CD4-positive, CD25-positive, alpha-beta regulatory T cell (primary cell): ENCODE measurements at places on chromosomes 7 and 10. TPM values are rescaled to one million over a fixed set of nuclear protein-coding genes. Genes with fewer than 3 reads are reported as not detected.
A peak's percentile ranks its signal among the peaks of the same experiment; 100 is the strongest.

The FGFBP3 gene
- 1.5 TPM for total RNA-seq

The TRA2A gene
- total RNA-seq, result 292 TPM

The CHN2 gene
- 1.7 TPM for total RNA-seq

The HABP2 gene
- not detected for total RNA-seq

The HUS1 gene
- total RNA-seq, result 68.1 TPM

The NPS gene
- total RNA-seq, result not detected

The MMRN2 gene
- 0.17 TPM for total RNA-seq

The TLL2 gene
- total RNA-seq, result not detected

The PRKG1 gene
- total RNA-seq, result 0.30 TPM

The ENO4 gene
- not detected for total RNA-seq

The ADRB1 gene
- total RNA-seq, result 0.17 TPM

GRCh38 chr10:65570143-65571010 lies 1355.5 kb upstream of the LRRTM3 start:
- no peaks in the 10 kb centered on the region for H3K4me1 ChIP-seq
- peak overlapping the region; percentile 46 for H3K4me3 ChIP-seq
- no peak for DNase-seq
- H3K27ac ChIP-seq, result no peak overlapping the region

- H3K27ac ChIP-seq, result no peak overlapping the region
- DNase-seq, result no peak
- peaks cover 11% of the 10 kb centered on the region for H3K27me3 ChIP-seq
- no peaks in the 10 kb centered on the region for H3K36me3 ChIP-seq
- H3K4me1 ChIP-seq, result no peaks in the 10 kb centered on the region
- H3K4me3 ChIP-seq, result no peak overlapping the region
Measured at GRCh38 chr10:21169271-21169670, 272.2 kb upstream of the NEBL start.

DNA sequence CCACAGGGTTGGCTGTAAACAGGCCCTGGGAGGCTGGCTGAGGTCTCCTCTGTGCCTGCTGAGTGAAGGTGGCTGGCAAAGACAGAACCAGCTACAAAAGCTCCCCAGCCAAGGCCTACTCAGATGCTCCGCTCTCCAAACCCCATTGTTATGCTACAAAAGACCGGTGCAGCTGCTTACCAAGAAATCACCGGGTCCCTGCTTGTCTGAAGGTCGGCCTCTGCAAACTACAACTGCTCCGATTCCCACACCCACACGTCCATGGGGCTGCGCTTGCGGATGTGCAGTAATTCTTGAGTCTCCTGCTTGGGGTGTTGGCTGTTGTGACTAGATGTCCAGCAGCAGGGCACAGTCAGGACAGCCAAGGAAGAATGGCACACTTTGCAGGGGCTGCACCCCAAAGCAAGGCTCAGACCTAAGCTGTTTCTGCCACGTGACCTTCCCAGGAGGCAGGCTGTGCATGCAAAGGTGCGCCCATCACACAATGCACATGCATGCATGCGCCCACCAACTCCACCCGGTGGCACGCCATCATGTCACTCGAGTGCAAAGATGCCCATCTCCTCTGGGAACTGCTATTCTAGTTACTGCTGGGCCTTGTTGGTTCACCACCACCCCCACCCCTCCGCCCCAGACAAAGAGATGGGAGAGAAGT lies 97.8 kb downstream of the OAT start:
- no peak for DNase-seq
- no peaks in the 10 kb centered on the region for H3K36me3 ChIP-seq
- H3K4me3 ChIP-seq, result no peak overlapping the region
- H3K27ac ChIP-seq, result no peak overlapping the region
- no peaks in the 10 kb centered on the region for H3K4me1 ChIP-seq
- H3K27me3 ChIP-seq, result no peaks in the 10 kb centered on the region

- H3K27ac ChIP-seq, result no peak overlapping the region
- DNase-seq, result no peak
- no peaks in the 10 kb centered on the region for H3K4me1 ChIP-seq
- no peak overlapping the region for H3K4me3 ChIP-seq
- no peaks in the 10 kb centered on the region for H3K27me3 ChIP-seq
Measured at GRCh38 chr7:5343884-5344283, 61.1 kb downstream of the SLC29A4 start.

GRCh38 chr10:69492091-69492745 lies 41.0 kb downstream of the TSPAN15 start:
- no peak for DNase-seq
- H3K27ac ChIP-seq, result no peak overlapping the region
- no peaks in the 10 kb centered on the region for H3K4me1 ChIP-seq
- H3K36me3 ChIP-seq, result no peaks in the 10 kb centered on the region
- no peaks in the 10 kb centered on the region for H3K27me3 ChIP-seq

GRCh38 chr10:60433684-60434083 lies 44.0 kb upstream of the ANK3 start:
- no peaks in the 10 kb centered on the region for H3K27me3 ChIP-seq
- H3K27ac ChIP-seq, result no peak overlapping the region
- H3K4me1 ChIP-seq, result no peaks in the 10 kb centered on the region
- DNase-seq, result no peak
- H3K36me3 ChIP-seq, result no peaks in the 10 kb centered on the region
- no peak overlapping the region for H3K4me3 ChIP-seq

GRCh38 chr10:7767209-7767608 lies 20.6 kb downstream of the KIN start:
- DNase-seq, result no peak
- H3K4me3 ChIP-seq, result no peak overlapping the region
- peaks cover 72% of the 10 kb centered on the region for H3K36me3 ChIP-seq

- no peaks in the 10 kb centered on the region for H3K27me3 ChIP-seq
- no peak overlapping the region for H3K27ac ChIP-seq
Measured at GRCh38 chr7:149776289-149776688, 2.9 kb upstream of the ZNF467 start.

DNA sequence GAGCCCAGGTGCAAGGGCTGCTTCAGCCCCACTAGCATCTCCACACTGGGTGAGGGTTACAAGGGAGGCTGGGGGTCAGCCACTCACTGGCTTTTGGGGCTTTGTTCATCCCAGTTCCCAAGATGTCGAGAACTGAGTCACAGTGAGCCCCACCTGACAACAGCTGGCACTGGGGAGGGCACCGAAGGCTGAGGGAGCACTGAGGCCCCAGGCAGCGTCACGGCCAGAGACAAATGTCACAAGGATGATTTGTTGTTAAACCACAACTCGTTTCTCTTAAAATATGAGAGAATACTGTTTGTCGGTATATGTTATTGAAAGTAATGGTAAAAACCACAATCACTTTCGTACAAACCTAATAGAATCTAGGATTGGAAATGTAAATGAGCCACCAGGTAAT lies 219.9 kb downstream of the CELF2 start:
- H3K36me3 ChIP-seq, result peaks cover 28% of the 10 kb centered on the region
- no peak for DNase-seq
- H3K4me3 ChIP-seq, result peak overlapping the region; percentile 59
- no peaks in the 10 kb centered on the region for H3K27me3 ChIP-seq
- H3K4me1 ChIP-seq, result peaks cover 93% of the 10 kb centered on the region

GRCh38 chr7:99618726-99619125 lies 2.0 kb downstream of the ZSCAN25 start:
- H3K4me3 ChIP-seq, result no peak overlapping the region
- DNase-seq, result no peak
- peaks cover 47% of the 10 kb centered on the region for H3K36me3 ChIP-seq
- H3K27me3 ChIP-seq, result no peaks in the 10 kb centered on the region

- no peak overlapping the region for H3K27ac ChIP-seq
- H3K27me3 ChIP-seq, result no peaks in the 10 kb centered on the region
- DNase-seq, result no peak
- no peaks in the 10 kb centered on the region for H3K36me3 ChIP-seq
- no peaks in the 10 kb centered on the region for H3K4me1 ChIP-seq
Measured at GRCh38 chr7:40192036-40192435, 57.2 kb downstream of the SUGCT start.

DNA sequence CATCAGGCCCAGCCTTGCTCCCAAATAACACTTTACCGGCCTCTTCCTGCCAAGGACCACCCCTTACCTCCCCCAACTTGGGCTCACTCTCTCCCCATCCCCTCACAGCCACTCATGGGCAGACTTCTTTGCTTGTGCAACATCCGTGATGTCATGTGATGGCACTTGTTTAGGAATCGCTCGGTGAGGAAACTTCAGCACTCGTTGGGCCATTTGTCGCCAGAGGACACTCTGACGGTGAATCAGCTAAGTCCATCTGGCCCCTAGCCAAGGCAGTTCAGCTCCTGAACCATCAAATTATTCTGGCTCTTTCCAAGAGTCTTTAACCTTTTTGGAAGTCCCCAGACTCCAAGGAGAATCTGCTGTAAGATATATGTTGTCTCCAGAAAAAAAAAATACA lies 19.2 kb downstream of the BTBD16 start:
- H3K27ac ChIP-seq, result no peak overlapping the region
- no peak for DNase-seq

DNA sequence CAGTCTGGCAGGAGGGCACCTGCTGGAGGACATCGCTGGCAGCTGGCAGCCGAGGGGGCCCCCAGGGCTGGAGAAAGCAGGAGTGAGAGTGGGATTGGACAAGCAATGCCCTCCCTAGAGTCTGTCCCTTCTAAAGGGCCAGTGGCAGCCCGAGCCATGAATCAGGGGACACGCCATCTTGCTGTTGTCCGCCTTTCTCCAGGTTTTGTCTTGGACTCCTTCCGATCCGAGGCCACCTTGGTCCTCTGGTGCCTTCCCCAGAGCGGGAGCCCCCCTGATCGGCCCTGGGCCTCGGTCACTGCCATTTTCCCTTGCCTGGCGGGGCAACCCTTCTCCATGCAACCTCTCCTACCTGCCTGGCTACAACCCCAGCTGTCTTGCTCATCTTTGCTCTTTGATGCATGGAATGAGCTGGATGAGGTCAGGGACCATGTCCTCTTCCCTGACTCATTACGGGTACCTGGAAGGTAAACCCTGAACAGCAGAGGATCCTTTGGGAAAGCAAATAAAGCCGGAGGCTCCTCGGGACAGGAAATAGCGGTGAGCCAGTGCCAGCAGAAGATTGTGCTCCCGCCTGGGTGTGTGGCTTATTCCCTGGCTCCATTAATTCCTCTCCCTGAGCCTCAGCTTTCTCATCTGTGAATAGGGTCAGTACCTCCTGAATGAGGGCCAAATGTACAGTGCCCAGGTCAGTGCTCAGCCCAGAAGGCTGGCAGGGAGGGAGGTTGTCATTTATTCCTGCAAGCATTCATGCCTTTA lies 112.0 kb downstream of the GRK5 start:
- no peaks in the 10 kb centered on the region for H3K27me3 ChIP-seq
- no peak for DNase-seq
- peaks cover 20% of the 10 kb centered on the region for H3K4me1 ChIP-seq
- H3K27ac ChIP-seq, result no peak overlapping the region

DNA sequence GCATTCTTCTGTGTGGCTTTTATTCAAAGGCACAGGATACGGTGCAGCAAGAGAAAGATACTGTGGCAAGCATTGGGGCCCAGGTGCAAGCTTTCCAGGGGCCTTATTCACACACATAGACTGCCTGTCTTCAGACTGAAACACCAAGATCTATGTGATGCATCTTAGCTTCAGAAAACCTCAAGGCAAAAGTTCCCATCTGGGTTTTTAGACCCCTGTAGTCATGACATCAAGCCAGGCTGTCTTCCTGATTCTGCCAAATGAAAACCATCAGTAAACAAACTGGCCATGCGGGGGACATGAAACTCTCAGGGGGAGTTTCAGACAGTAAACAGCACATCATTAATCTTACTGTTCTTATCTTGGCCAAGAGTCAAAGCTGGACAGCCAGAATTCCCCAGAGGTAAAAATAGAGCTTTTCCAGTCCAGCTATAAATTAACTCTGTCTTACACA lies 9.8 kb downstream of the AGBL3 start:
- H3K4me3 ChIP-seq, result no peak overlapping the region
- H3K27ac ChIP-seq, result no peak overlapping the region
- peaks cover 11% of the 10 kb centered on the region for H3K36me3 ChIP-seq

GRCh38 chr7:137204246-137204645 lies 139.3 kb downstream of the PTN start:
- DNase-seq, result no peak
- H3K4me3 ChIP-seq, result no peak overlapping the region
- H3K36me3 ChIP-seq, result no peaks in the 10 kb centered on the region
- H3K4me1 ChIP-seq, result no peaks in the 10 kb centered on the region
- H3K27me3 ChIP-seq, result no peaks in the 10 kb centered on the region

- peaks cover 2% of the 10 kb centered on the region for H3K27me3 ChIP-seq
- no peaks in the 10 kb centered on the region for H3K36me3 ChIP-seq
- H3K4me3 ChIP-seq, result peak overlapping the region; percentile 56
Measured at GRCh38 chr7:36116347-36117202, 36.5 kb upstream of the EEPD1 start.
